ENCODE measurements at places on chromosomes 12 and 14. TPM values are rescaled to one million over a fixed set of nuclear protein-coding genes. Genes with fewer than 3 reads are reported as not detected.

Gene INHBE
- total RNA-seq = not detected

Gene DCP1B
- total RNA-seq = 19.7 TPM

Gene CLEC6A
- not detected for total RNA-seq

DNA sequence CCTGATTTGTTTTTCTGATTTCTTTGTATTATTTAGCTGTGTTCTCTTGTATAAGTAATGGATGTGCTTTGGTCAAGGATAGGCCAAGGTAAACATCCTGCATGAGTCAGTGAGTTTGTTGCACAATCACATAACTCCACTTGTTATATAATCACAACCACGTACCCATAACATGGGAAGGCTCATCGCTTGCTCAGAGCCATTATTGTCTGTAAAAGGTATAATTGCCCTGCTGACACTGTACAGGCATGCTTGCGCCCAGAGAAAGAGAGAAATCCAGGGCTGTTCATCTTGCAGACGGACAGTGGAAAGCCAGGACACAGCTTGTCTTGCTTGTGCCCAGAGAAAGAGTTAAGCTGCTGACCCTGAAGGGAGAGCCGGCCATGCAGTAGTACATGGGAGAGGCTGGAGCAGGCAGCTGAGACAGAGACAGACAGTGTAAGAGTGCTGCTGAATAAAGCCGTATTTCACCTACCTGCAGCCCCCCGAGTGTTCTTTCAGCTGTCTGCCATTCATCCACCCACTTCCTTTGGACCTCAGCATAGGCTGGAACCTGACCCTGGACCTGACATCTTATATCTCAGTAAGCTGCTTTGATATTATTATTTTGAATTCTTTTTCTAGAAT is 174.7 kb upstream of the DAAM1 start:
- ATAC-seq = no peak

DNA sequence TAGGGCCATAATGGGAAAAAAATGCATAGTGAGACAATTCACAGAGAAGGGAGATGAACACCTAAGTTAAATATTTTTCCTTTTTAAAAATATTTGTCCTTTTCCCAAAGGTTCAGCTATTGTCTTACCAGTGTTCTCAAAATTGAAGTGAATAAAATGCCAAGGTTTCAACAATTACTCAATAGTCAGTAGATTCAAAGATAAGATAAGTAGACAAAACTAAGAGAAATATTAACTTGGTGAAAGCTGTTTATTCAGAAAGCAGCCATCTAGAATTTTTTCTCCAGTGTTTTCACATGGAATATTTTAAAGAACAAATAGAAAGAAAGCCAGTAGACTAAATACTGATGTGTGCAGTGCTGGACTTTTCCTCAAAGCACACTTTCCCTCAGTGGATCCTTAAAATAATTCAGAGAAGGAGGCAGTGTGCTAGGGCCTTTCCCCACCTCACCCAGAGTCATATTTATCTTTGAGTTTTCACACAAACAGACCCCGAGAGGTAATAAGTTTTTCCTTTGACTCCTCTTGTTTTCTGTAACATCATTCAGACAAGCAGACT is 144.5 kb upstream of the PLEKHG7 start:
- peak; percentile 9 for ATAC-seq

GRCh38 chr12:89215196-89215595 is 137.1 kb downstream of the DUSP6 start:
- ATAC-seq = no peak

- ATAC-seq = no peak
Measured at GRCh38 chr14:99972748-99973466, 92.3 kb upstream of the EVL start.

DNA sequence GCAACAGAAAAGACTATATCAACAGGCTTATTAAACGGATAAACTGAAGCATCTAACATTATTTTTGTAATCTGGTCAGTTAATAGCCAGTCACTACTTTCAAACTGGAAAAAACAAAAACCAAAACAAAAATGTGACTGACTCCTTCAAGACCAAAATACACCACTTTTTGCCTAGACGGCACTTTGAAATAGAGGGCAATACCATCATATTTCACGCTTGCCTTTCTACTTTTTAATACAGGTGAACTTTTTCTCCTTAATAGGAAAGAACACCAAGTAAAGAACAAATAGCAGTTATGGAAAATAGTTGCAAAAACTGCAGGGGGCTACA is 550 bp upstream of the NUP107 start:
- peak; percentile 1 for ATAC-seq

- ATAC-seq = no peak
Measured at GRCh38 chr12:49556391-49557186, 11.4 kb downstream of the MCRS1 start.

DNA sequence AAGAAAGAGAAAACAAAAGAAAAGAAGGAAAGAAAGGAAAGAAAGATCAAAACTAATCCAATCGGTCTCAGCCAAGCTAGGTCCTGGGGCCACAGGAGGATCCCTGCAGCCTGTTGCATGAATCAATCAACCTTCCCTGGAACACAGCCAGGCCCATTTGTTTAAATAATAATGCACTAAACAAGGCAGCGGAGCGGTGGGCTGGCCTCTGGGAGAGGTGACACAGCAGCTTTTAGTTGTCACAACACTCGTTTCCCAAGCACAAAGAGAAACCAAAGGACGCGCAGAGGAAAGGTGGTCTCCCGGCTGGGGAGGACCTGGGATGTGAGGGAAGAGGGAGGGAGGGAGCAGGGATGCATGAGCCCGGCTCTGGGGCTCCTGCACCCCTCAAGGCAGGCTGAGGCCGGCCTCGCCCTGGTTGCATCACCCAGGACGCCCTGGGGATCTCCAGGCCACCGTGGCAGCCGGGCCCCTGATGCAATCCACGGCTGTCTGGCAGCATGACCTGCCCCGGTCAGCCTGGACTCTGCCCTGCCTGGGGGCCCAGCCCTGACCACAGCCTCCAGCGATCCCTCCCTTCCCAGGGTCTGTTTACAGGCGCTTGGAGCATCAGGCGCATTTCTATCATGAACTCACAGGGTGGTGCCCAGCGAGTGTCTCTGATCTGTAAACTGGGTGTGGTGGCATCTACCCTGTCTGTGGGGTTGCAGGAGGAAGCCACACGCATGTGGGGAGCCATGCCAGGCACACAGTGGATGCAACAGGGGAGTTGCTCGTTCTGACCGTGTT is 32.5 kb downstream of the MMP17 start:
- ATAC-seq = peak; percentile 58

DNA sequence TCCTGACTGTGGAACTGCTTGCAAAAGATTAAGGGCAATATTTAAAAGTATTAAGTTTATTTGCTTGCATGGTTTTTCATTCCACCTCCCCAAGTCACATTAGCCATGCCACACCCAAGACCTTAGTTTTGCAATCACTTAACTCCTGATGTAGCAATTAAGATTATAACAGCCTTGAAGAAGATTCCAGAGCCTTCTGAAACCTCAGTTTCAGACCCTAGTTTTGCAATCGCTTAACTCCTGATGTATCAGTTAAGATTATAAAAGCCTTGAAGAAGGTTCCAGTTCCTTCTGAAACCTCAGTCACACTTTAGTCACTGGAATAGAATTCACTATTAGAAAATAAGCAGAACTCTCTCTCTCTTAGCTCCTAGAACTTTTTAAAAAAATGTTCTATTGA is 42.7 kb upstream of the DCN start:
- no peak for ATAC-seq

DNA sequence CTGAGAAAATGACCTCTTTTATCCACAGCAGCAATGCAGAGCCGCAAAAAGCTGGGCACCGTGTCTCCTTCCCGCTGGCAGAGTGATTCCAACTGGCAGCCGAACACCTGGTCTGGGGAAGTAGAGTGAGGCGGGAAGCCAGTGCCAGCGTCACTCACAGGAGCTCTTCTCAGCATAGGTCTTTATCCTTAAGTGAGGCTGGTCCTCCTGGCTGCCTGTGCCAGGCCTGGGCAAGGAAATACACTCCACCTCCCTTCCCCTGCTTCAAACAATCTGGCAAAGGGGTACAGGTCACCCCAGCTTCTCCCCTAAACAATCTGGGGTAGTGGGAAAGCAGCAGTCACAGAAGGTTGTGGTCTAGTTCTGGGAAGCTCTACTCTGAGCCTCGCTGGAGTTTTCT is 4.8 kb downstream of the ARHGAP9 start:
- no peak for ATAC-seq
